ENCODE measurements at places on chromosomes 13 and 19.

GRCh38 chr19:30112171-30112570, 170.1 kb downstream of the URI1 start:
- DNase-seq = no peak

- no peak for DNase-seq
Observed at GRCh38 chr19:51808333-51808986, 13.5 kb downstream of the FPR3 start.

DNA sequence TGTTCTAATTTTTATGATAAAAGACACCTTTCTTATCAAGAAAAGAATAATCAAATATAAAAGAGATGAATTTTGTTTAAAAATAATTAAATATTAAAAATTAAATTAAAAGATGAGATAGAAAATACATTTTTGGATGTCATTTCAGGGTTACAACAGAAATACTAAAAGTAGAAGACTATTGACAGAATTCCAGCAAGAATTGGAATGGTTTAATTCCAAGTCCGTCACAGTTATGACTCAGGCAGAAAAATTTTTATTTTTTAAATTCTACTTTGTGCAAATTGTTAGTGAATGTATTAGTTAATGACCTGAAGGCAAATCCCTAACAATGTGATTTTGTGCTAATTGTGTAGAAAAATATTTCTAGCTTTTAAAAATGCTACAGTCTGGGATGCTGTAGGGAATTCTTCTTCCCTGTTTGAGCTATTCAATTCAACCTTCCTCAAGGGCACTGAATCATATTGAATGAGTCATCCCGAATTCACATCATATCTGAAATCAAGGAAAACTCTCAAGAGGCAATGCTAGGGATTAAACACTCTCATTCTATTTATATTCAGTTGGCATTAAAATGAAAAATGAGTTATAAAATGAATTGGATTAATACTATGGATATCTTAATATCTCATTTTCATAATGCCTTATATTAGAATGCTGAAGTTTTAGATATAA, 633.5 kb upstream of the ATXN8OS start:
- no peak for DNase-seq

DNA sequence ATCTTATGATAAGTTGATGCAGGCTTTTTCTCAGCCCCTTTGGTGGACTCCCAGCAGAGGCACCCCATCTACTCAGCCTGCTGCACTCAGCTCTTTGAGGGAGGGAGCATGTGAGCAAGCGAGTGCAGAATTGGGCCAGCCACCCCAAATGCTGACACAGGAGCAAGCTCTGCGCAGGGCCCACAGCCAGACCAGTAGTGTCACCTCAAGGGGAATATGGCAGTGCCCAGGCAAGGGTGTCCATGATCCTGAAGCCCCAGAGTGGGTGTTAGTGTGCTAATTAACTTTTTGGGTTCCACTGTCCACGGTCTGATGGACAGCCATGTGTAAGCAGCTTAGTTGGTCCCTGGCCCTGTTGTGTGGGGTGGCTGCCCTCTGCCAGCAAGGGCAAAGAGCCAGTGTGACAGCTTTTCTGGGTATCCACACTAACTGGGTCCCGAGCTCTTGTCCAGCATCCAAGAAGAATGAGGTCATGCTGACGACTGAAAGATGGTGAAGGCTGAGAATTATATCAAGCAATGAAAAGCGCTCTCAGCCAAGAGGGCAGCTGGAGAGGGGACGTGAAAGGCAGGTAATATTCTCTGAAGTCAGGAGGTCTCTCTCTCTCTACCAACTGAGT, 898.3 kb upstream of the PCDH9 start:
- DNase-seq = no peak

- DNase-seq = no peak
Observed at GRCh38 chr13:66414066-66414800, 815.9 kb downstream of the PCDH9 start.

Data from activated T-helper 1 cell treated with anti-CD3 and anti-CD28 coated beads, Interleukin-12 subunit alpha, Interleukin-12 subunit beta, Interleukin-2, Interleukin-4 antibody, amounts not matched to agents 30 ng/mL and 10 ng/mL and 1 ng/mL, durations not matched to agents 14 hours and 24 hours and 36 hours (primary cell).